ENCODE measurements at places on chromosomes 6 and 20.

- DNase-seq = no peak
These were observed 653 bp downstream of the NAA20 start for GRCh38 chr20:20017844-20018185.

DNA sequence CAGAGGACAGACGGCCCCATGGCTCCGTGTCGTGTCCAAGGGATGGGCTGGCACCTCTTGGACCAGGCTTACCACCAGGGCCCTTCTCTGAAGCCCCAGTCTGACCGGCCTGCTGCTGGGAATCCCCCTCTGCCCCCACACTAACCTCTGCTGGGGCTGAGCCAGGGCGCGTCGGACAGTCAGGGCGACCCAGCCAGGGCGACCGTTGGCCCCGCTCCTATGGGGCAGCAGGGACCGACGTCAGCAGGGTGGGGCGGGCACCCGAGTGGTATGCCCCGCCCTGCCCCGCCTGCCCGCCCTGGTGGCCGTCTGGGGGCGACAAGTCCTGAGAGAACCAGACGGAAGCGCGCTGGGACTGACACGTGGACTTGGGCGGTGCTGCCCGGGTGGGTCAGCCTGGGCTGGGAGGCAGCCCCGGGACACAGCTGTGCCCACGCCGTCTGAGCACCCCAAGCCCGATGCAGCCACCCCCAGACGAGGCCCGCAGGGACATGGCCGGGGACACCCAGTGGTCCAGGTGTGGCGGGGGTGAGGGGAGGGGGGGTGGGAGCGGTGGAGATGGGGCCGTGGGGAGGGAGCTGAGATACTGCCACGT lies at the start of gene SLC17A9:
TSS of gene SLC17A9 (plus strand) at position 337 of the 595 bp plus-strand sequence. CDS start at position 459, 122 bp downstream.
- DNase-seq = no peak

- peak; percentile 44 for DNase-seq
These were observed 65.3 kb downstream of the AFG1L start for GRCh38 chr6:108359901-108360882.

DNA sequence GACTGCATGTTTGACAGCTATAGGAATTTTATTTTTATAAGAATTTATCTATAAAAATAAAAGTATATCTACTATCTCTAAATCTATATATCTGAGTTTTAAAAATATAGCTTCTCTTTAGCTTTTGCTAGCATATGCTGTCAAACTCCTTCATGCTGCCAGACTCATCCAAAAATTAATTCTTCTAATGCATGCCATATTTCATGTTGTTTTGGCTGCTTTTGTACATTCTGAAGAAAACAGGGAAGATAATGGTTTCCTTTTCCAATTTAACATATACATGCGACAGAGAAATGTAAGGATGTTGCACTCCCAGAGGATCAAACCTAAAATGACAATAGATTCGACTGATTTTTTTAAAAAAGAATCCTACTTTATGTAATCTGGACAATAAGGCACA lies 577.2 kb upstream of the FLRT3 start:
- DNase-seq = no peak

DNA sequence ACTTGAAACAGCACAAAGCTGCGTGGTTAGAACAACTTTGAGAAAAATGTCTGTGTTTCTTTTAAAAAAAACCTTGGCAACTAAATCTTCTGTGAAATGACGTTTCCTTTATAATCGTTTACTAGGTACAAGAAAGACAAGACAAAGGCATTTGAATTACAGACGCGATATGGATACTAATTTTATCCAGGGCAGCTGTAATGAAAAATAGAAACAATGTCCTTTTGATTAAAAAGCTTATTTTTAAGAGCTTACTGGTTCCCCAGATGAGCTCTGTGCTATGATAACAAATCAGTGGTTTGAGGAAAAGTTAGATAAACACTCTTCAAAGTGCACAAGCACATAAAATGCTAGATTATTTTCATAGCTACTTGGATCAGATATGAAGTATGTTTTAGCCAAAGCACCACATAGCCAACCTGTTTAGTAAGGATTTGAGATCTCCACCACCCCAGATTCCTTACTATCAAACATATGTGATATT lies 1.6 kb upstream of the SYNCRIP start:
- DNase-seq = no peak

DNA sequence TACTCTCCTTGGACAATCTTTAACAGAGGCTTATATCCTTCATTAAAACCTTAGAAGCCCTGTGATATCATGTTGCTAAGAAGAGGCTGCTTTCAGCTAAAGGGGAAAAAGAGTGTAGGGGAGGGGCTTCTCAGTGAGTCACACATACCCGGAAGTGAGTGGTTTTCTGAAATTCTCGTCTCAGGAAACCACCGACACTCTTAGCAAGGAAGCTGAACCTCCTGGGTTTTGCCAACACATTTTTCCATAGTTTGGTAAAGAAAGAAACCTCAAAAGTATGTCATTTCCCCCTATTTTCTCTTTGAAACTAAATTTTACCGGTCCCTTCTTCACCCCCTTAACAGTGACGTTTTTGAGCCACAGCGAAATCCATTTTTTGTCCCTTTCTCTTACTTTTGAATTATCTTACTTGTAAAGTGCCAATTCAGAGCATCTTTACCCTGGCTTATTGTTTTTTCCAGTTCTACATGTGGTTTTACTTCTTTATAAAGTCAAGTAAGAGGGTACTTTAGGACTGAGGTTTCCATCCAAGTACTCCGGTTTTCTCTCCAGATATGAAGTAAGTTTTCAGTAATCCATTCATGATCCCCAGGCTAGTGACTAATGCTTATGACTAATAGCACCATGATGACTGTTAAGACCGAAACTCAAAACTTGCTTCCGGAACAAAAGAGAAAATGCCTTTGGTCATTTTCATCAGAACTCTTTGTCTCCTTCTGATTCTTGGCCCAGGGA lies 219.3 kb downstream of the ARHGAP18 start:
- DNase-seq = peak; percentile 84

- DNase-seq = no peak
These were observed 126.8 kb downstream of the MAP3K7 start for GRCh38 chr6:90460051-90460450.

GRCh38 chr20:14361509-14362345 lies 24.3 kb upstream of the FLRT3 start:
- no peak for DNase-seq

DNA sequence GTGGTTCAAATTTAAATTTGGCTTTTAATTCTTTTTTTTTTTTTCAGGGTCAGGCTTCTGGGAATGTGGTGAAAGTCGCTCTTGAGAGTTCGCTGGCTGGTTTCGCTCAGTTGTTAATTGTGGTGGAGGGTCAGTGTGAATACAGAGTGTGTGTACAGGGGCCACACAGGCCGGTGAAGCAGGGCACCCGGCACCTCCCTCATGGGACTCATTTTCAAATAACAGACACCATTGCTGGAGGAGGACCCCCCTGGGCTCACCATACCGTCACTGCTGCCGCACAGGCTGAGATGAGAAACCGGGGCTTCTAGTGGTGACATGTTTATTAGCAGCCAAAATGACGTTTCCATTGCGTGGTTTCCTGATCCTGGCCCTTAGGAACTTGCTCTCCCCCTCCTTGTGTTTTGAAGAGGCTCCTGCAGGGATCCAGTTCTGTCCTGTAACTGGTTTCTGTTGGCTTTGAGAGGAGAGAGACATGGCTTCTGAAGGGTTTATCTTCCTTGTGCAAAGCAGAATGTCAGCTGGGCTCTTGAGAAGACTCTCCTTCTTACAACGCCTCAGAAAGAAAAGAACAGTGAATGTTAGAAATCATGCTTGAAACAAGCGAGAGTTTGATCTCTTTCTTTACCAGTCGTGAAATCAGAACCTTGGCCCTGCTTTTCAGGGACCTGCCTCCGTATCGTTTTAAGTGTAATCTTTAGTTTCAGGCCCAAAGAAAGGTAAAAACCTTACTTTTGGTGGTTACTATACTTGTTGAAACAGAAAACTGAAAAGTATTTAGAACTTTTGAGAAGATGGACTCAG lies 37.8 kb downstream of the DUSP22 start:
- peak; percentile 30 for DNase-seq

DNA sequence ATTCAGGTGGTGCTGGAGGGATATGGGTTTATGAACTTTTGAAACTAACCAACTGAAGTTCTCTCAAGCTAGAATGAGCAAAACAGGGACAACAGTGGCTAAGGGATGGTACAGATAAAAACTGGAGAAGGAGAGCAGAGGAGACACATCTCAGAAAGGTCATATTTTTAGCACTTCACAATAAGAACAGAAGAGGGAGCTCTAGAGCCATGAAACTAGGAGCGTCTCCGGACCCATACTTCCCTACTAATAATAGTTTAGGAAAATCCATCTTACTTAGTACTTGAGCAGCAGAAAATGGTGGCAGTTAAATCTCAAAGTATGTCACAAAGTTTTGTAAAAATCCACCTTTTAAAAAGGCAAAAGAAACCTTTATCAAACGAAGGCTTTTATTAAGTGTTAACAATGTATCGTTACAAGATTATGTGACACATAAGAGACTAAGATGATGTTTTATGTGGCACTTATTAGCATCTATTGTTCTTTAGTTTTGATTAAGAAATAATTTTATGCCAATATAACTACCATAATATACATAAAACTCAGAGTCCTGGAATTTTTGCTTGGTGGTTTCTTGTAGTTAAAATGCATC lies 278.6 kb downstream of the TBC1D32 start:
- DNase-seq = peak; percentile 72

DNA sequence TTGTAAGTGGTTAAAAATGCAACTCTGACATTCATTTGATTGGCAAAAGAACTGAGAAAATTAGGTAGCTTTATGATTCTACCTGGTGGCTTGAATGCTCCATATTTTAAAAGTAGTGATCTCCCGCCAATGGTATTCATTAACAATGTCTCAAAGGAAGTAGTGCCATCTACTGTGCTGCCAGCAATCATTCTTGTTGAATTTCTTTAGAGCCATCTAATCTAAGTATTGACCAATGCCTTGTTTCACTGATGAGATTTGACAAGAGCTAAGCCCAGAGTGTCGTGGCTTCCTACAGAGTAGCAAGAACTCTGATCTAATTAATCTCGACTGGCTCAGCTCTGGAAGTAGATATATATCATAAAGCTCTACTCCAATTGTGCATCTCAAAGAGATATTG lies 696.7 kb downstream of the C6orf118 start:
- DNase-seq = peak; percentile 31

DNA sequence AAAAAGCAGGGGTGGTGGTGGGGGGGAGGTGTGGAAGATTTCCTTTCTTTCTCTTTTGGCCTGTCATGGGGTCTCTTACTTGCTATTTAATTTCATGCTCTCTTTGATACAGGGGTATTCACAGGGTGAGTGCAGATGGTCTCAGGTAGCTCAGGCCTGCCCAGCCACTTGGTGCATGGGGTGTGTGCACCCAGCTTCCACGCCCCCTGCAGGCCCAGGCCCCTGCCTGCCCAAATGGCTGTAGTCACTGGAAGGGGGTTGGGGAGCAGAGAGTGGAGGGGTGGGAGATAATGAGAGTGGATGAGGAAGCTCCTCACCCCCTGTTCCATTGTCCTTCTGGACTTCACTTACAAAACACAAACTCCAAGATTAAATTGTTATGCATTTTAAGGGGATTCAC lies 133.6 kb upstream of the SGK1 start:
- DNase-seq = peak; percentile 42

DNA sequence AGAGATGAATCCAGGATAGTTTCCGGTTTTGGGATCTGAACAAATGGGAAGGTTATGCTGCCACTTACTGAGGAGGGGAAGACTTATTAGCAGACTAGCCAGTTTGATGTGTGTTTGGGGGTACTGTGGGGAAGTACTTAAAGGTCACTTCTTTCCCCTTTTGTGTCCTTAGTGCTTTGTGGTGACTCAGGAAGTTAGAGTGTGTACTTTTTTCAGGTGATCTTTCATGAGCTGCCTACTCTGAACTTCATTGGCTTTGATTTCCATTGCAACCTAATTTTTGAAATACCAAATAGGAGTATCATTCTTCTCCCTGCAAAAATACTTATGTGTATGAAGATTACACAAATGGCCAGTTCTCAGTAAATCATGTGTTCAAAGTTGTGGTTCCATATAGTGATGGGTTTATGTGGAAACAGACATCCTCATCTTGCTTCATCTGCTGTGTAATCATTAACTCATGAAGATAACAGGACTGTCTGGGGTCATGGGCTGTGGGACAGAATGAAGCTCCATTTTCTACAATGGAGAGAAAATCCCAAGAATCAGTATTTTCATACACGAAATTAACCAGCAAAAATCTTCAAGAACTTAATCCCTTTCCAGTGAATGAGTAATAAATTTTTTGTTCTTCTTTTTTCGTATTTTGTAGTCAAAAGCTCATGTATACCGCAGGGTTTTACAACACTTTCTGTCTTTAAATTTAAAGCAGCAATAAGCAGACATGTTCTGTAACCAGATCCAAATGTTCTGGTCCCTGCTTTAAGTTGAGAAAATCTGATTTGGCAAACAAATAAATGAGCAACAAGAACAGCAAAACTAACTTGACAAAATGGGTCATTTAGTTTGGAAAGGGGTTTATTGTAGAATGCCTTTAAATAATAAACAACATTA lies 272.2 kb upstream of the FLRT3 start:
- no peak for DNase-seq

DNA sequence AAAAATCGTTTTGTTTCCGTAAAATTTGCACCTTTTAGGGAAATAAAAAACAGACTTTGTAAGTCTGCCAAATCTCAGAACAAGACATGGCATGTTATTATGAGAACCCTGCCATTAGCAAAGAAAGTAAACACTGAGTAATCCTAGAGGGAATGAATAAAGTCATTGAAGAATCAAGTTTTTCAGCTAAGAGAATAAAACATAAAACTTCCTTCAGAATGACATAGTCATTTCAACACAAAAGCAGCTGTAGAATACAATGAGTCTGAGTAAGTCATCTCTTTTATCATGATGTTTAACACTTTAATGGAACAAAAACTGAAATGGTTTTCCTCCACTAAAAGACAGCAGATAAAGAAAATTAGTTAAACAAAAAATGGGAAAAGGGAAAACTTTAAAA lies 10.3 kb upstream of the DST start:
- peak; percentile 61 for DNase-seq

DNA sequence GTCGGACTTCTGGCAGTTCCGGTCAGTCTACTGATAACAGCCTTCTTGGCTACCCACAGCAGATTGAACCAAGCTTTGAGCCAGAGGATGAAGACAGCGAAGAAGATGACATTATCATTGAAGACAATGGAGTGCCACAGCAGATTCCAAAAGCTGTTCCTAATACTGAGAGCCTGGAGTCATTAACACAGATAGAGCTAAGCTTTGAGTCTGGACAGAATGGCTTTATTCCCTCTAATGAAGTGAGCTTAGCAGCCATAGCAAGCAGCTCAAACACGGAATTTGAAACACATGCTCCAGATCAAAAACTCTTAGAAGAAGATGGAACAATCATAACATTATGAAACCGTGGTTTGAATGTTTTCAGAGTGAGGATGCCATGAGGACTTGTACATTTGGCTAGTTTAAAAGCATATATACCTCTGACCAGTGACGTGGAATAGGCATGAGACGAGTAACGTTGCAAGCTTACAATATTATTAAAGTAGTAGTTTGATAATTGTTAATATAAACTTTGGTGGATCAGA lies 18.8 kb downstream of the PARD6B start:
- no peak for DNase-seq

DNA sequence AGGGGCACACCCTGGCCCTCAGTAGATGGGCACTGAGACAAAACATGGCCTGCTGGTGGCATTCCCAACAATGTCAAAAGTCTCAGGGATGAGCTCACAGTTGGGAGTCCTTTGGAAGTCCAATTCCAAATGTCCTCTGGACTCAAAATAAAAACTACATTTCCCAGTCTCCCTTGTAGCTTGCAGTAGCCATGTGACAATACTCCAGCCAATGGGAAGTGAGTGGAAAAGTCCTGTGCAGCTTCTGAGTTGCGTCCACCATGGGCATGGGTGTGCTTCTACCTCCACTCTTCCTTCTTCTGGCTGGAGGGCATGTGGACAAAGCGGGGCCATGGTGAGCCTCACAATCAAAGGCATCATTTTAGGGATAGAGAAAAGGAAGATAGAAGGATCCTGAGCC lies 5.8 kb upstream of the ADAM33 start:
- DNase-seq = peak; percentile 76
